HFF-Myc (cell line): ENCODE measurements at places on chromosomes 1 and 21.

GRCh38 chr1:233372218-233373120, 44.9 kb downstream of the MAP3K21 start:
- no peak for DNase-seq

DNA sequence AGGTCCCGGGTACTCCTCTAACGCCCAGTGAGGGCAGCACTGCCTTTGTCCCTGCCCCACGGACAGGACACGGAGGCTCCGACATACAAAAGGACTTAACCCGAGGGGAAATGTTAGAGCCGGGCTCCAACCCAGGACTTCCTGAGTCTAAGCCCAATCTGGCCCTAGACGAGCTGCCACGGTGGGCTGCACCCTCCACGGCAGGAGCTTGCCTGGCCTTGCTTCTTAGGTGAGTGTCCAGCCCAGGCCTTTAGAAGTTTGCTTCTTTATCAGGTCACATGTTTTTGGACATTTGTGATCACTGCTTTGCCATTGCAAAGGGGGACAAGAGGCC, 11.0 kb upstream of the TMEM200B start:
- no peak for DNase-seq

DNA sequence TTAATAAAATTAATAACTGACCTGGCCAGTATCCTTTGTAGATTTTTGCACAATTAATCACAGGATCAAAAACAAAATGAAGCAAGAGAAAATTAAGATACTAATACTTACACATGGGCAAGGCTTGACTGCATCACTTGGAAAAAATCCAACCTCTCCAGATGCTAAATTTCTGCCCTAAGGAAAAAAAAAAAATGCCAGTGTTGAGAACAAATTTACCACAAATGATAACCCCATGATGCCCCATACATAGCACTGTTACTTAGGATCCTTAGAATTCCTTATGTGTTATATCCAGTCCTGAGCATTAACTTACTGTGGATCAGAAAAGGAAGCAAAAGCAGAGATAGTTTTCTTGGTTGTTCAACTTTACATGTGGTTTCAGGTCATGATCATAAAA, 347.5 kb downstream of the VAV3 start:
- DNase-seq, result no peak

- no peak for DNase-seq
Measured at GRCh38 chr1:227654431-227654830, 80.7 kb downstream of the JMJD4 start.

- DNase-seq, result peak; percentile 88
Measured at GRCh38 chr1:184296466-184297243, 90.2 kb upstream of the C1orf21 start.

GRCh38 chr1:200029035-200029821, 1.7 kb downstream of the NR5A2 start:
- DNase-seq, result no peak

DNA sequence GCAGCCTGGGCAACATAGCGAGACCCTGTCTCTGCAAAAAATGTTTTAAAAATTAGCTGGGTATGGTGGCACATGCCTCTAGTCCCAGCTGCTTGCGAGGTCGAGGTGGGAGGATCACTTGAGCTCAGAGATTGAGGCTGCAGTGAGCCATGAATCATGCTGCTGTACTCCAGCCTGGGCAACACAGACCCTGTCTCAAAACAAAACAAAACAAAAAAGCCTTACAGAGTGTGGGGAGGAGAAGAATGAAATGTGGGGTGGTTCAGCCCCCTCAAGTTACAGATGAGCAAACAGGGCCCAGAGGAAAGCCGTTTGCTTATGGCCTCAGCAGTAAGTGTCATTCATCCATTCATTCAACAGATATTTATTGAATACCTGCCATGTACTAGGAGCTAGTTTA, 40.7 kb downstream of the RPS6KA1 start:
- no peak for DNase-seq

- DNase-seq, result no peak
Measured at GRCh38 chr1:167791281-167792187, 69.8 kb downstream of the MPZL1 start.
